Frontal cortex (tissue), 4 donors: ENCODE measurements at places on chromosomes 2 and 18.
A peak's percentile ranks its signal among the peaks of the same experiment; 100 is the strongest.

- DNase-seq, result no peak
These were observed 76.8 kb upstream of the HDAC4 start for GRCh38 chr2:239477591-239477990.

DNA sequence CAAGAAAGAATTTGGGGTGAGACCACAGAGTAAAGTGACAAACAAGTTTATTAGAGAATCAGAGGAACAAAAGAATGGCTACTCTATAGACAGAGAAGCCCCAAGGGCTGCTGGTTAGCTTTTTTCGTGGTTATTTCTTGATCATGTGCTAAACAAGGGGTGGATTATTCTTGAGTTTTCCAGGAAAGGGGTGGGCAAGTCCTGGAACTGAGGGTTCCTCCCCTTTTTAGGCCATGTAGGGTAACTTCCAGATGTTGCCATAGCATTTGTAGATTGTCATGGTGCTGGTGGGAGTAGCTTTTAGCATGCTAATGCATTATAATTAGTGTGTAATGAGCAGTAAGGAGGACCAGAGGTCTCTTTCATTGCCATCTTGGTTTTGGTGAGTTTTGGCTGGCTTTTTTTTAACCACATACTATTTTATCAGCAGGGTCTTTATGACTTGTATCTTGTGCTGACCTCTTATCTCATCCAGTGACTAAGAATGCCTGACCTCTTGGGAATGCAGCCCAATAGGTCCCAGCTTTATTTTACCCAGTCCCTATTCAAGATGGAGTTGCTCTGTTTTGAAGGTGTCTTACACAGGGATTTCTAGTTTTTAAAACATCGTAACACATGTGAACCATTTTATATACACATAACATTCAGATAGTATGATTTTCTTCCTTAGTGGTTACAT, 77.8 kb downstream of the MYO1B start:
- DNase-seq, result no peak

DNA sequence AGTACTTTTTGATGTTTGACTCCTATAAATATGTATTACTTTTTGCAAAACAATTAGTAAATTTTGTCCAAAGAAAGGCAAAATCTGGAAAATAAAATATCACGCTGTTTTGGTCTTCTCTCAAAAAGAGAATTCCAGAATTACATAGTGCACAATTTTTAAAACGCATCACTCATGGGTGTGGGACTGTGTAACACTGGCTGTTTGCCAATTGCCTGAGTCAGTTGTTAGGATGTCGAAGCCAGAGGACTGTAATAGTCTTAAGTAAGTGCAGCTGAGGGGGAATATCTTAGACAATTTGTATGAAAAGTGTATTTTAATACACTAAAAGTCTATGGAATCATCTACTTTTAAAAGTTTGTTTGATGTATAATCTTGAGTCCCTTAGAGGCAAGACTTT, 24.1 kb upstream of the EPHA4 start:
- DNase-seq, result no peak

GRCh38 chr2:199739413-199740110, 111.4 kb downstream of the FTCDNL1 start:
- peak; percentile 19 for DNase-seq

DNA sequence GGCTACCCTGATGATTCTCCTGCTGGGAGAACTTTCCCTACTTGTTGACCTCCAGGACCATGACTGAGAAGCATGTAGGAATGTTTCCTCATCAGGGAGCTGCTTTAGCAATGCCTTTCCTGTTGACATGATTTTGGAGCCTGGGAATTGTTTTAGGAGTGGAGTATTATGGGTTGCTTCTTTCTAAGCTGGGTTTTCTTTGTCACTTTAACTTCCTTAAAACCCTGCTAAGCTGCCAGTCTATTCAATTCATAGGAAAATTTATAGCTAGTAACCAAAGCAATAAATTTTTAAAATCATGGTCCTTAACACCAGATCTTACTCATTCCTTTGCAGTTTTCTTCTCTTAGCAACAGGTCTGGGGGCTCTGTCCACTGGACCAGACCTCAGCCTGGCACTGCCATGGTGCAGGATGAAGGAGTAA, 125.6 kb upstream of the TACR1 start:
- DNase-seq, result no peak

DNA sequence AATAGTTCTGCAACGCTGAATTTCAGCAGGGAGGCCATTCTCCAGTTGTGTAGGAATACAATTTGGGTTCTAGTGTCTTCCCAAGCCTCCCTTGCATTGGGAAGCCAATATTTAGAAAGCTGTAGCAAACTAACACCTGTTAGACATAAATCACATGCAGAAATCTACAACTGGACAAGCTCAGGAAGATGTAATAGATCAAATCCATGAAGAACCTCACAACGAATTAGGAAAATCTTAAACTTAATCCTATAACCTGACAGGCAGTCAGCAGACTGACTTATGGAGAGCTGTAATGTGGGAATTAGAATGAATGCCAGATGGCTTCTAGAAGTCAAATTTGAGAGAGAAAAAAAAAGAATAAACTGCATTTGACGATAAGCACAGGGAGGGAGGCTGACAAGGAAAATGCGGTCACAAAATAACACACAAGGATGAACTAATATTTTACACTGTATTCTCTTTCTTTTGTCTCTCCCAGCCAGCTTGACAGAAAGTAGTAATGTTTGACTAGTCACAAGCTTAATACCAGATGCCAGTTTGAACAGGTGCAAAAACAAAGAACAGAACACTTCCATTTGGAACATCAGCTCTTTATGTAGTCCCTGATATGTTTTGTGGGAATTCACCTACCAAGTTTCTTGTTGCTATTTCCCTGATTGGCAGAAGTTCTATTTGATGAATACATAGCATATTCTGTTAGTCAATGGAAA, 50.8 kb upstream of the FANCL start:
- no peak for DNase-seq

GRCh38 chr2:240284503-240285259, 144.2 kb upstream of the OTOS start:
- no peak for DNase-seq

DNA sequence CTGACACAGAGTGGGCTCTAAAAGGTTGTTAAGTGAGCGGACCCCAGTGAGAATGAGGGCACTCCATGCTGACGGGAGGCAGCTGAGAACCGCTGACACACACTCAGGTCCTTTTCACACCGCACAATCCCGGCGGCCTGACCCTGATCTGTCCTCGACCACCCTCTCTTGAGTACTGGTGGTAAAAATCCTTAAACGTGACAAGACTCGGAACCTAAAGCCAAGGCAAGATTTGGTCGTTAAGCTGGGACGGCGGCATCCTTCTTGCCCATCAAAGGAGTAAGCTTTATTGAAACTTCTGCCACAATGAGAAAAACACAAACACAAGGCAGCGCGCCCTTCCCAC, 569 bp downstream of the TMX3 start:
- peak; percentile 14 for DNase-seq

GRCh38 chr2:99715956-99716355, 226.1 kb upstream of the REV1 start:
- no peak for DNase-seq
